ENCODE measurements at places on chromosomes 2 and 18.

- DNase-seq: no peak
Measured at GRCh38 chr2:234788841-234789240, 163.0 kb upstream of the SH3BP4 start.

DNA sequence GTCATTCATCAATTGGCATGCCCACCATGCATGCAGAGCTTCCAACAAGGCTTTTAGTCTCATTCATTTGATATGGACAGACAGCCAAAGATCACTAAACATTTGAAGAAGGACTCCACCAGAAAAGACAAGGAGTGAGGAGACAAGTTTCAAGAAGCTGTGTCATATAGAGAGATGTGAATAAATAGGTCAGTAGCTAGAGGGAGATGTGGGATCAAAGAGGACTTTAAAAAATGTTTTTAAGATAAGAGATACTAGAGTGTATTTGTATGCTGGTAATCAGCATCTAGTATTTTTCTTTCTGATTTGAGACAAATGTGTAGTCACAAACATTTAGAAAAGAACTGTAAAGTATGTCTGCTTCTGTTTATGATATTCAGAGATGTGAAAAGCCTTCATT lies 48.5 kb downstream of the ANTXR1 start:
- DNase-seq: no peak

GRCh38 chr2:128273469-128274081 lies 45.1 kb downstream of the HS6ST1 start:
- DNase-seq: no peak

DNA sequence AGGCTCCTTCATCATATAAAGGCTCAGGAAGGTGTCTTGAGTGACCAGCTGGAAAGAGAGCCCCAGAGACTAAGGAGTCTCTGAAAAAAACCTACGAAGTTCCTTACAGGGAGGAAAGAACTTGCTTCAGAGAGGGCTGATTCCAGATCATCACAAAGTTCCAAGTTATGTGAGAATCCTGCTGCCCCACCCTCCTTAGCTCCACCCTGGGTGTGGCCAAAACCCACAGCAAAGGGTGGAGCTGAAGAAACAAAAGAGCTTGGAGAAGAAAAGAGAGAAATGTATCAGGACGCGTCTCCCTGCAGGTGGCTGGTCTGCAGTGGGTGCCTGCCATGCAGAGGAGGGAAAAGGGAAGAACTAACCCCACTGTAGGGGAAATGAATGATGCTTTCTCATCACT lies 32.8 kb upstream of the ZNF396 start:
- DNase-seq: no peak

- no peak for DNase-seq
Measured at GRCh38 chr2:230592775-230593174, 119.9 kb upstream of the CAB39 start.

- DNase-seq: no peak
Measured at GRCh38 chr2:121355488-121355887, 70.5 kb upstream of the TFCP2L1 start.
